Activated CD4-positive, alpha-beta T cell treated with anti-CD3 and anti-CD28 coated beads, Interleukin-2, Interleukin-6, amounts not matched to agents 100 ng/mL and 50 ng/mL, durations not matched to agents 16 hours and 8 hours (primary cell): ENCODE measurements at places on chromosomes 6 and 20.

DNA sequence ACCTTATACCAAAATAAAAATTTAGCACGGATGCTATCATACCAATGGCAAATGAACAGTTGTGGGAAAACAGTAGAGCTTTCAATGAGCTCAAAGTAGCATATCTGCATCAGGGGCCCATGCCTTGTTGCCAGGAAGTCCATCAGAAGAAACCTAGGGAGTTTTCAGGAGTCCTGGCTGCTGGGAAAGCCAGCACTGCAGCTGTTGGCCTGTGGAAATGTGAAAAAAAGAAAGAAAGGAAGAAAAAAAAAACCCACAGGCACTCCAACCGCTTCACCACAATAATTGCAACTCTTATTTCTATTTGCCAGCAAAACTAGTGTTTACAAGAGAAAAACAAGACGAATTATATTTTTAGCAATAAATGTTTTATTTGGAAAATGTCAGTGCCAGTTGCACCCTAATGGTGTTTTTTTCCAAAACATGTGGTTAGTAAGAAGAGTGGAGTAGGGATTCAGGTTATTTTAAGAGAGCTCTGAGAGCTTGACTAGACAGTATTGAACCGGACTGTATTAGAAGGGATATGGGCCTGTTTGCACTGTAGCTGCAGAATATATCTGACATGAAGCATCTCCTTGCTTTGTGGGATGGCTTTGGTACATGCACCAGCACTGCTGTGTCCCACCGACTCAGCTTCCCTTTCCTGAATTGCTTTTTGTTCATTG lies 137.3 kb downstream of the CCDC170 start:
- DNase-seq, result no peak

- peak; percentile 21 for DNase-seq
These were observed 12.1 kb upstream of the PAX1 start for GRCh38 chr20:21693322-21693721.

DNA sequence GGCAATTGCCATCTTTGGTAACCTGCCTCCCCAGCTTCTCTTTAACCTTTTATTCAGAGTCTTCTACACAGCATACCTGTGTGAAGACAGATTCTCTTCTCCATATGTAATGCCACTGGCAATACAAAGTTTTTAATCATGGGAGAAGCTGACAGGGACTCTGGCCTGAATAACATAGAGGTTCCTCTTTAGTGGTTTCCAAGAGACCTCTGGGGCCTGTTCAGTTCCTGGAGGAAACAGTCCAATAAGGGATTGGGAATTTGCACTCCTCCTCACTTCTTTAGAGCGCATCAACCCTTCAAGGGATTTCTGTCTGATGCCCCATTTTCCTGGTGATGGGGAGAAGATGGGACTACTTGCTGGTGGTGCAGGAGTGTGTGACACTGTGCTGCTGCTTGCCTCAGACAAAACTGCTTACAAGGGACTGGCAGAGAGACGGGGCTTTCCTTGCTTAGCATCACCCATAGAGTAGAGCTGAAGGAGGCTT lies 1.4 kb downstream of the RIMS1 start:
- no peak for DNase-seq

GRCh38 chr20:23456873-23457272 lies 4.2 kb upstream of the CST11 start:
- DNase-seq, result no peak

- no peak for DNase-seq
These were observed 28.7 kb upstream of the PMEPA1 start for GRCh38 chr20:57738484-57738883.

- no peak for DNase-seq
These were observed 13.0 kb downstream of the DYNLT2 start for GRCh38 chr6:169738204-169738975.

- DNase-seq, result no peak
These were observed 237.5 kb downstream of the C6orf118 start for GRCh38 chr6:165071906-165072305.

- peak; percentile 84 for DNase-seq
These were observed 29.3 kb downstream of the NSFL1C start for GRCh38 chr20:1437235-1437904.

GRCh38 chr6:127533011-127533410 lies 13.9 kb upstream of the MTCL3 start:
- DNase-seq, result no peak

DNA sequence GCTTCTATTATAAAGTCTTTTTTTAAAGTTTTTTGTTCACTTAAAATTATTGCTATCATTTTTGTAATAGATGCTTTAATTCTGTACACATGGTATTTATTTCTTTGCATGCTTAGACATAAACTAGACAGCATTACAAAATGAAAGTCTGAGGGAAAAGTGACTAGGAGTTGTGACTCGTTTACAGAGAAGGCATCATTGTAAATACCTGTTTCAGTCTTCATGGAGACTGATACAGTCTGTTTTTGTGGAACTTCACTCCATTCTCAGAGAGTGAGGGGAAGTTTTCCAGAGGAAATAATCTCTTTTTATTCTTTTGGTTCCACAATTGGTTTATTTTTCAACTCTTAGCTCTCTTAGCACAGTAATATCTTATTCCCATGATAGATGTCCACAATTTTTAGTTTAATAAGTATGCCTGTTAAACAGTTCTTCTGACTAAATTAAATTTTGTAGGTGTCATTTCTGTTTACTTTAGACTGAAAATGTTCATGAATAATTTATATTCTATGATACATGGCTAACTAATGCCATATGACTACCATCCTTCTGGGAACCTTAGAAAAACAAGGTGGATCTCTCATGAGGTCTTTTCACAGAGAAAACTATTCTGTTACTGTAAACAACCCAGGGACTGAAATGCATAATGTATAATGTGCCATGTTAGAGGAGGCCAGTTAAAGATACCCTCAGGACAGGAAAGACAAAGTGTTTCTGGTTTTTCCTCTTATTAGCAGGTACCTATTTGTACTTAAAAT lies 69.2 kb downstream of the MYO6 start:
- DNase-seq, result no peak

DNA sequence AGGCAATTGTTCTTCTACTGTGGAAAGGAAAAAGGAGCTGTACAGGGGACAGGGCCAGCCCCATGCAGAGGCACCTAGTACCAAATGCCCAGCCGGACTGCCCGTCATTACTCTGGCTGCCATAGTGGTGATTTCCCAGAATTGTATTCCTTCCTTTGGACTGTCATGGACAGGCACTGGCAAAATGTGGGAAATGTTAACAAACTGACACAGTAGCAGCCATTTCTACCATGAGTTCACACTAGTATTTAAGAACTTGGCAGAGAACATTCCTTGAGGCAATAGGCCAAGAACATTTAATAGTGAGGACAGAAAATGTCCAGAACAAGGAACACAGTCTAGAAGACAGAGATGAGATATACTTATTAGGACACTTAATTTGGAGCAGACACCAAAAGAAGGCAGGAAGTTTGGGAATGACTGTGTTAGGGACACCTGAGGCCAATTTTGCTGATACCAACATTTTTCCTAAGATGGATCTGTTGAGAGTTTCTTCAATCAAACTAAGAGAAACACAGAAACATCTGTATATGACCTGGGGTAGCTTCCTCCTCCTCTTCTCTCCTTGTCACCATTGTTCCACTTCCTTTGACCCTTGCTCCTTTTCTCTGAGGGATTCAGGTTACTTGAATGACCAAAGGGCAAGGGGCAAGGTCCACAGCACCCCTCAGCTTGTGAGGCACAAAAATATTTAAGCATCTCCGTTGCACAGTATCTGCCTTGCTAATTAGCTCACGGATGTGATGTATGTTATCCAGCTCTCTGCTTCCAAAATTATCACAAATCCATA lies 14.9 kb downstream of the ADTRP start:
- DNase-seq, result no peak

DNA sequence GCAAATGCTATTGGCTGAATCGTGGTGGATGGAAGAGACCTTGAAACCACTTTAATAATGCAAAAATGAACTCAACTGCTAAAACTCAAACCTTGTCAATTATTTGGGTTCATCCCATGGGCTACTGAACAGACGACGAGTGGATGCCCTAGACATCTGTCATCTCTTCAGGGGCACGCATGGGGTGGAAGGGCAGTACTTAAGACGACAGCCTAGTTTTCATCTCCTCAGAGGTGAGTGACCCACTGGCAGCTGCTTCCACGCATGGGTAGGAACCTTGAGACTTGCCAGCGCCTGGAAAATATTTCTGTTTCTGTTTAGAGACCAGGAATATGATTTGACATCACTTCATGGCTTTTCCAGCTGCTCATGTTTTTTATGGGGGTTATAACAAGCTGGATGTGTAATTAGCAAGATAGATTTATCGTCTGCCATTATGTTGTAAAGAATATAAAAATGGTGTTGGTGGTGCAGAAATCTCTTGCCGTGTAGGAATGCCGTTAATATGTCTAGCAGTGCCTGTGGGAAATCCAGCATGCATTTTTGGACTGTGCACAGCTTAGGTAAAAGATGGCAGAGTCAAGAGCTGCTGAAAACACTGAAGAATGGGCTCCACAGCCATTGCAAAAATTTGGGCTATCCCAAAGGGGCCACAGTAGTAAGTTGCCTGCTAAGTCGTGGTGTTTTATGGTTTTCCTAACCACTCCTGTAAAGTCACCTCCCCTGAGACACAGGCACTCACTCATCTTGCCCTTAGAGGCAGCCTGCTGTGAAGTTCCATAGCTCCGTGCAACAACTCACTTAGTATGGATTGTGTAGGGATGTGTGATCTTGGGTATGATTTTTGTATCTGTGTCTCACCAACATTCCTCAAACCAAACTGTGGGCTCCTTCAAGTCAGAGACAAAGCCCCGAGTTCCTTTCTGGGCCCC lies 203.3 kb downstream of the EYA2 start:
- no peak for DNase-seq

- no peak for DNase-seq
These were observed 36.6 kb downstream of the ERGIC3 start for GRCh38 chr20:35578469-35578868.

- DNase-seq, result no peak
These were observed 347.3 kb upstream of the CNR1 start for GRCh38 chr6:88513471-88513870.

DNA sequence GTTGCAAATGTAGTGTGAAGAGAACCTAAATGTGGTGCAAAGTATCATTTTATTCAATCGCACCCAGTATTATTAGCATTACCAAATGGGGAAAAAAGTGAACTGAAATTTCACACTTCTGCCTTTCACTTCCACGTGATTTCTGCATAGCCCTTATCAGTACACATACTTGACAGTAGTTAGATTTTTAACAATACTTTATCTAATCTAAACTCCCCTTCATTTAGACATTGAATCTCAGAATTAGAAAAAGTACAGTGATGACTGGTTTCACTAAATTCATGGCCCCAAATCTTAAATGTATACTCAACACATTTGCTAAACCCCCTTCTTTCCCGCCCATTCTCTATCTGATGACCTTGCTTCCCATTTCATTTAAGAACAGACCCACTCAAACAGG lies 14.3 kb downstream of the STX7 start:
- no peak for DNase-seq

- no peak for DNase-seq
These were observed 9.1 kb downstream of the CASS4 start for GRCh38 chr20:56420940-56421688.

GRCh38 chr6:119559586-119559985 lies 210.0 kb upstream of the MAN1A1 start:
- DNase-seq, result no peak

GRCh38 chr6:27582928-27583725 lies 110.2 kb upstream of the ZNF184 start:
- DNase-seq, result peak; percentile 90

DNA sequence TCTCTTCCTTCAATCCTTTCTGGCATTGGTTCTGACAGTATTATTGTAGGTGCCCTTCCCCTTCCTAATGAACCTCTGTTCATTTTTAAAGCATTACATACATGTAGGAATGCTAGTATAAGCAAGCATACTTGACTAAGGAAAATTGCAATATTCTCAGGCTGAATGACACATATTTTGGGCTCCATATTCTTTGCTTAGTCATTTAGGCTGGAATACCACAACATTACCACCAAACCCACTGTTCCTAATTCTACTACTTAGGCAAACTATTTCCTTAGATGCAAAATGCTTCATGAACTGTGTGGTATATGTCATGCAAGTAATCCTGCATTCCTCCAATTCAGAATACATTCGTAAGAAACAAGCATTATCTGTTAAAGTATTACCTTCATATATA lies 113.9 kb downstream of the PRDM1 start:
- no peak for DNase-seq

- DNase-seq, result no peak
These were observed 4.1 kb downstream of the MTRES1 start for GRCh38 chr6:107032051-107032450.

DNA sequence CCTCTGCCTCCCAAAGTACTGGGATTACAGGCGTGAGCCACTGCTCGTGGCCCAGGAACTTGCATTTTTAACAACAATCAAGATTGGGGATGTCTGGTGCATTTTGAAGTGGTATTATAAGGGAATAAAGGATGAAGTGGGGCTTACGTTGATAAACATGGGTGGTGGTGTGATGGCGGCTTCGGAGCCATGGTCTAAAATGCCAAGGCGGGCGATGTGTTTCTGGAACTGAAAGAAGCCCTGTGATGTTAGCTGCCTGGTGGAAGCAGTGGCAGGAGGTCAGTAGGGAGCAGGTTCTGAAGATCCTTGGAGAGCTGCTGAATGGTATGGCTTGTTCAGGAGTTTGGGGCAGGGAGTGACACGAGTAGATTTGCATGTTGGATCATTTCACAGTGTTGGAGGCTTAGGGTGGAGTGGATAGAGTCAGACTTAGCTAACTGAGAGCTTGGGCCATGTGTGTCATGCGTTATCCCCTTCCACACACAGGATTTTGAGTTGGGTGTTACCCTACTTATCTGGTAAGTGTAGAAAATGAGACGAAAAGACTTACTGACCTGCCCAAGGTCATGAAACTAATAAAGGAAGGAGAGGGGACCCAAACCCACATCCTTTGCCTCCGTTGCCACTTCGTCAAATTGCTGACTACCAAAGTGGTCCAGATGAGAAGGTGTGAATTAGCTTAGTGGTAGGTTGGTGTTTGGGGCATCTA lies 1.5 kb downstream of the NELFCD start:
- DNase-seq, result peak; percentile 46

GRCh38 chr6:148720897-148721296 lies 25.9 kb upstream of the UST start:
- DNase-seq, result no peak

- DNase-seq, result peak; percentile 19
These were observed at the start of gene SASH1 for GRCh38 chr6:148342350-148343046. Gene SASH1 (plus strand): TSS chr6:148342838. CDS start chr6:148343068, 230 bp downstream.

GRCh38 chr20:38931984-38932383 lies 5.8 kb downstream of the FAM83D start:
- DNase-seq, result no peak

GRCh38 chr6:163706500-163707087 lies 292.1 kb downstream of the QKI start:
- no peak for DNase-seq

DNA sequence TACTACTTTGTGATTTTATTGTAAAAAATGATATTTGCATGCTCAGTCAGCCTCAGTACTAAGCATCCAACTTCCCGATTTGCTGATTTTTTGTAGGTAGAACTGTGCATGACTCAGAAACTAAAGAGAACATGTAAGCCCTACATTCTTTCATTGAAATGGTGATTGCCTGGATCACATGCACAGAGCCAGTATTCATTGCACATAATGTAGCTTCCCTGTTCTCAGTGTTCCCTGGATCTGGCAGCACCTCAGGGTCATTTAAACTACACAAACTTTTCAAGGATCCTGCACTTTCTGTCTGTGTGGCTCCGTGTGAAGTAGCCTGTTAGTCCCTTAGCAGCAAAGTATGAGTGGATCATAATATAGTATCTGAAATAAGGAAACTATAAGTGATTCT lies 422.9 kb upstream of the AGPAT4 start:
- no peak for DNase-seq

- no peak for DNase-seq
These were observed 19.3 kb upstream of the RGS17 start for GRCh38 chr6:153150371-153150751.

- DNase-seq, result no peak
These were observed 809.7 kb downstream of the MAFB start for GRCh38 chr20:39879296-39879695.
